Muscle of arm (tissue), 14 donors: ENCODE measurements at places on chromosomes 12 and 14. TPM values are rescaled to one million over a fixed set of nuclear protein-coding genes. Genes with fewer than 3 reads are reported as not detected.

- DNase-seq: no peak
Measured at GRCh38 chr12:121801595-121802484, 2.0 kb upstream of the SETD1B start.

DNA sequence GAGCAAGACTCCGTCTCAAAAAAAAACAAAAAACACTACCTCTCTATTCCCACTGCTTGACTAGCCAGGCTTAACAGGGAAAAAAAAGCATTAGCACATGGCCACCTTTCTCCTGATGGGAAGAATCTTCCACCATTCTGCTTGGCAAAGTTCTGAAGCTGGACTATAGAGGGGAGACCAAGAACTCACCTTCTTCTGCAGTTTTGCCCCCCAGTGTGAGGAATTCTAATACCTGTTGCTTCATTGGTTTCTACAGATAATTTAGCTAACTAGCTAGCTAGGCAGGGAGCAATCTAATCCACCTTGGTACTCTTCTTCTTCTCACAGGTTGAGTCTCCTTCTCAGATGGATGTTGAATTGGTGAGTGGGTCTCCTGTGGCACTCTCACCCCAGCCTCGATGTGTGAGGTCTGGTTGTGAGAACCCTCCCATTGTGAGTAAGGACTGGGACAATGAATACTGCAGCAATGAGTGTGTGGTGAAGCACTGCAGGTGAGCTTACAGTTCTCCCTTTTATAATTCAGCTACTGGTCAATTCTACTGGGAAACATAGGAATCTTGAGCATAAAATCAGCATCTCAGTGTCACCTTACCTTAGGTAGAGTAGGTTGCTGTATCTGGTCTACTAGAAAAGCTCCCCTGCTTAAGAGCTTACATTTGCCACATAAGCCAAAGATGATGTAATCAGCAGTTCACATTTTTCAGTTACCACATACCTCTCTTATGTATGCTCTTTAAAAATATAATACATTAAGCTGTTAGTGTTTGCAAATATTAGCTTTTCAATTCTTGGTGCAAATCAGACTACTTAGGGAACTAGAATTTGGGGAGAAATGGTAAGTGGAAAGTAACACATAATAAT, 16.0 kb downstream of the METTL3 start:
- no peak for DNase-seq

- no peak for DNase-seq
Measured at GRCh38 chr12:15752785-15753184, 36.4 kb downstream of the EPS8 start.

- DNase-seq: no peak
Measured at GRCh38 chr12:104969343-104969742, 11.3 kb upstream of the SLC41A2 start.

KRT81 gene
- 0.16 TPM for polyA plus RNA-seq

SRSF5 gene
- polyA plus RNA-seq: 641 TPM
